ENCODE measurements at places on chromosomes 2 and 18.

DNA sequence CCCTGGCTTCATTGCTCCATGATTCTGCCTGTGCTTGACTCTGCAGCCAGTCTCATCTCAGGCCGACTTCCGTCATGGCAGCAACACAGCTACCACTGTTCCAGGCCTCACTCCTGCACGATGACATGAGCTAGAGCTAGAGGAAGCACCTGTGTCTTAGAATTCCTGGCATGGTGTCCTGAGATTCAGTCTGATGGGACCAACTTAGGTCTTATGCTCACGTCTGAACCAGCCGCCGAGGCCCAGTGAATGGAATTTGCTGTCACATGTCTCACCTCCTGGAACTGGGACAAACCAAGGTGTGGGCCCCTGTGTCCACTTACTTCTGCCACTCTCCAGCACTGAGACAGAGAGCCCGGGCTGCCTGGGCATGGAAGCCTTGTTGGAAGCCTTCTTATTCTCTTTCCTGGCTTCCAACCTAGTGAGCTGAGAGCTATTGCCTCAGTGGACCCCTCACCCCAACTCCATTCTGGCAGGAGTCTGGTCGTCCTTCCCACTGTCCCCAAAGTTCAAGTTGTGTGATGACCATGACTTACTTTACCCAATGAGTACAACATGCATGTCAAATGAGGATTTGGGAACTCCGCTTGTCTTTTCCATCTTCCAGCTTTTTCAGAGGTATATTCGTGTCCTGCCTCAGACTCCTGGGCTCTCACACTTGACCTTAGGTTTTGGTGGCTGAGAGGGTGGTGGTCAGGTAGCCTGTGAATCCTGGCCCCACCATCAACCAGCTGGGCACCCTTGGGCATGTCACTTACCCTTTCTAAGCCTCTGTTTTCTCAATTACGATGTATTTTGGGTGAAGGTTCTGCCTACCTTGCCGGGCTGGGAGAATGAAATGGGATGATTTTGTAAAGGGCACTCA, 39.1 kb upstream of the HS6ST1 start:
- DNase-seq = no peak

- no peak for DNase-seq
Observed at GRCh38 chr2:190350371-190350770, 7.0 kb downstream of the INPP1 start.

DNA sequence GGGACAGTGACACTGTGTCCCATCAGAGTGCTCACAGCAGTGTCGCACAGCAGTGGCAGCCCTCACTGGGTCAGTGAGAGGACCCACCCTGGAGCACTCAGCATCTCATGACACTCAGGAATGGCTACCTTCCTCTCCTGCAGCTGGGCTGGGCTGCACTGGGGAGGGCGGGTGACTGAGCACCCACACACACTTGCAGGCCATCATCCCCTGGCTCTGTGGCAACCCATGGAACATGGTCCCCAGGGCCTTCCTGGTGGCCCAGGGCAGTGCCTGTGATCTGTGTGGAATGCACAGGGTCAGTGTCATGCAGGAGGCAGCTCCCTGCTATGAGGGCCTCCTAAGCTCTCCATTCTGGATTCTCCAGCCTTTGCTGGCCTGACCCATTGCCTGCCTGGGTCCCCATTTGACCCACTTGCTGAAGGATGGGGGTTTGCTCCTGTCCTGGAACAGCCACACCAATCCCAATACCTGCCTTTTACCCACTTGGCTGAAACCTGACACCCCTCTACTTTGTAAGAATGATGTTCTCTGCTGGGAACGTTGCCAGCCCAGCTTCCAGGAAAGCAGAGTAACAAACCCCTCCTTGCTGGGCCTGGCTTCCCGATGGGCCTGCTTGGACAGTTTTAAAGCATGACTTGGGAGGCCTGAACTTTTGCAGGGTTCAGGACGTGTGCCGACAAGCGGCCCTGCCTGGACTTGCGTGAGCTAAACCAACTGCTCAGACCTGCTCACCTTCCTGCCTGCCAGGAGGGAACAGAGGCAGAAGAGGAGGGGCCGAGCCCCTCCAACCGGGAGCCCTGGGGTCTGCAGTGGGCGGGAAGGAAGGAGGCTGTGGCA, 13.7 kb downstream of the HS6ST1 start:
- DNase-seq = peak; percentile 96

GRCh38 chr2:170377500-170378207, 199.7 kb downstream of the MYO3B start:
- DNase-seq = no peak

DNA sequence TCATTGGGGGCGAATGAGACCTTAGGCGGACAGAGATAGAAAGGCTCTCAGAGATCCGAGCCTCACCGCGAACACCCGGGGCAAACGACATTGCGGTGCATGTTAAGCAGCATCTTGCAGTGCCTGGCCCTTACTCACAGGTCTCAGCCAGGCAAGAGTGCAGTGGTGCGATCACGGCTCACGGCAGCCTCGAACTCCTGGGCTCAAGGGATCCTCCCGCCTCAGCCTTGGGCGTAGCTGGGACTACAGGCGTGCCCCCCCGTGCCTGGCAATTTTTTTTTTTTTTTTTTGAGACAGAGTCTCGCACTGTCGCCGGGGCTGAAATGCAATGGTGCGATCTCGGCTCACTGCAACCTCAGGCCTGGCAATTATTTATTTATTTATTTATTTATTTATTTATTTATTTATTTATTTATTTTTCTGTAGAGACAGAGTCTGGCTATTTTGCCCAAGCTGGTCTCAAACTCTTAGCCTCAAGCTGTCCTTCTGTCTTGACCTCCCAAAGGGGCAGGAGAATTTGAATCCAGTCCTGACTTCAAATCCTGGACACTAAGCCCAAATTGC, 1.3 kb downstream of the LAMA3 start:
- DNase-seq = no peak

DNA sequence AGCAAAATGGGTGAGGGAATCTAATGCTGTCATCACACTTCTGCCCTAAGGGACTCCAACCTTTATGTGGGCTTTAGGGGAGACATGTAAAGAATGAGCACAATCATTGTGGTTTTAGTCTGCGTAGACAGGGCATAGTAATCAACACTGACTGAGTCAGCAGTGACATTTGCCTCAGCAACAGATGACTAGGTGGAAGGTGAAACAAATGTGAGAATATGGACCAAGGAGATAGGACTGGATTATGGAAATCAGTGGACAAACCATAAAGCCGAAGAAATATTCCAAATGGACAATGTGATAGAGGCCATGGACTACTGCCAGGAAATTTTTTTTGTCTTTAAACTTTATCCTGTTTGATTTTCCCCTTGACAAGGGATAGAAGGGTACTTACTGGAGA, 83.9 kb downstream of the PDK1 start:
- no peak for DNase-seq

GRCh38 chr2:64637931-64638330, 15.8 kb downstream of the SERTAD2 start:
- no peak for DNase-seq

- no peak for DNase-seq
Observed at GRCh38 chr2:143607231-143608062, 478.2 kb downstream of the ARHGAP15 start.

DNA sequence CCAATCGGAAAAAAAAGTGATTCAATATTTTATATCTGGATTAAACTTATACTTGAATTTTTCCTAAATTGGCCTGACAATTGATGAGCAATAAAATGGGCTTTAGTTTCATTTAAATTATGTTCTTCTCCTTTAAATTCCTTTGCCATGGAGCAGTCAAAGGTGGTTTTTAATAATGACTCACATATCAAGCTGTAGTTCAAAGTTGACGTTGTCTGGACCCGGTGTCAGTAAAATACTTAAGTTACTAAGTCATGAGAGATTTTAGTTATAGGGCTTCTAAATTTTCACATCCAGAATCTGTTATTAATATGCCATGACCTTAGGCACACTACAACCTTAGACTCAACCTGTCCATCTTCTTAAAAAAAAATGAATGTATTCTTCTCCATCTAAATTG, 62.5 kb downstream of the CDH2 start:
- DNase-seq = no peak

- no peak for DNase-seq
Observed at GRCh38 chr2:185388226-185388625, 350.4 kb upstream of the FSIP2 start.

DNA sequence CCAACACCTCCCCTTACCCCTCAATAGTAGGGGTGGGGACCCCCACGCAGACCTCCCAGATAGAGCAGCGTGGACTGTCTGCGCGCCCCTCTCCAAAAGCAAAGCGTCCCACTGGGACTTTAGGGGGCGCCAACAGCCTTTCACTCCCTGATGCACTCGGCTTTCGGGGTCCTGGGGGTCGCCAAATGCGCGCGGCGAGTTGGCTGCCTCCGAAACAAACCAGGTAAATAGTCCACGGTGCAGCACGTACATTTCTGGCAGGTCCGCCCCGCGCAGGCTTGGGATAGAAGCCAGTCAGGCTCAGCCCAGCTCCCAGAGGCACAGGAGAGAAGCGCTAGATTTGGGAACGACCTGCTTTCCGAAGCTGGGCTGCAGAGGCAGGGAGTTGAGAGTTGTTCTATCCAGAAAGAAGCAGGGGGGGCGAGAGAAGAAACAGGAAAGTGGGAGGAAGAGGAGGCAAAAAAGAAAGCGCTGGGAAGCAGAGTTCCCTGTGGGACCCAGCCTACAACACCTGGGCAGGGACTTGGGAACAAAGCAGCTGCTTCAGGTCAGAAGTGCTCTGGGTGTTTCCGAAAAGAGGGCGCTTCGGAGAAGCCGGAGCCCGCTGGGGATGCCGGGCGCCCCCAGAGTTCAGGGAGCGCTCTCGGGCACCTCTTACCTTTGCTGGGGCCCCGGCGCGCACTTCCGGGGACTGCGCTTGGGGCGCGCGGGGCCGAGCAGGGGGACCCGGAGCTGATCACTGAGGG, 544 bp downstream of the EVA1A start:
- DNase-seq = no peak

DNA sequence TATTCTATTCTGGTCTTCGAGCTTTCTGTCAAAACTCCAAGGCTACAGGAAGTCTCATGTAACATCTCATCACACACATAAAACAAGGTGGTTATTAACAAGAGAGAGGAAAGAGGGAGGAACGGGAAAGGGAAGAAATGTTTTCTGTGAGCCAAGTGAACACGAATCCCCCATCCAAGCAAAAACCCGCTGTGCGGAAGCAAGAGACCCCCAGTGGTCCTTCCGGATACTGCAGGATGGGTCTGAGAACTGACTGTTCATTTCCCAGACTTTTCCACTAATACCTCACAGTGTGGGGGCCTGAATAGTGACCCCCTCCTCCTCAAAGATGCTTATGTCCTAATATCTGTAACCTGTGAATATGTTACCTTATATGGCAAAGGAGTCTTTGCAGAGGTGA, 19.0 kb upstream of the DIPK1C start:
- DNase-seq = no peak

DNA sequence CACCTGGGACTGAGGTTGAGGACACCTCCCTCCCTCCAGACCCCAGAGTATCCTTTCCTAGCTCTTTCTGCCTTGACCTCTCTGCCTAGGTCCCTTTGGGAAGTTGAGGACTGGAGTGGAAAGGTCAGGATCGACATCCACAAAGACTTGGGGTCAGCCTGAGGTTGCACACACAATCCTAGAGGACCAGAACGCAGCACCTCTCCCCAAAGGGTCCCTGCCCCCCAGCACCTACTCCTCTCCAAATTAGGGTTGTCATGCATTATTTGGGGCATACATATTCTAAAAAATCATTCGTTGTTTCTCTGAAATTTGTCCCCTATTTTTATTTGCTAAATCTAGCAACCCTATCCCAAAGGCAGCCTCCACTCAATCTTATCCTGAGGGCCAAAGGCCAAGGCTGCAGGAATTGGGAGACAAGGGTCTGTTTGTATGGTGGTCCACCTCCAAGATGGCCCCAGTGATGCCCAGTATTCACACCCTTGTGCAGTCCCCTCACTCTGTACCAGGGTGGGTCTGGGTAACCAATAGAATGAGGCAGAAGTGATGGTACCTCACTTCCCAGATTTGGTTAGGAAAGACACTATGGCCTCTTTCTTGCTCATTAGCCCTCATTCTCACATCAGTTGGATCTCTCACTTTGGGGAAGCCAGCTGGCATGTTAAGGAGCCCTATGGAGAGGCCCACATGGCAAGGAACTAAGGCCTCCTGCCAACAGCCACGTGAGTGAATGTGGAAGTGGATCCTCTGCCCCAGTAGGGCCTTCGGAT, 3.5 kb upstream of the CHRNG start:
- peak; percentile 15 for DNase-seq

DNA sequence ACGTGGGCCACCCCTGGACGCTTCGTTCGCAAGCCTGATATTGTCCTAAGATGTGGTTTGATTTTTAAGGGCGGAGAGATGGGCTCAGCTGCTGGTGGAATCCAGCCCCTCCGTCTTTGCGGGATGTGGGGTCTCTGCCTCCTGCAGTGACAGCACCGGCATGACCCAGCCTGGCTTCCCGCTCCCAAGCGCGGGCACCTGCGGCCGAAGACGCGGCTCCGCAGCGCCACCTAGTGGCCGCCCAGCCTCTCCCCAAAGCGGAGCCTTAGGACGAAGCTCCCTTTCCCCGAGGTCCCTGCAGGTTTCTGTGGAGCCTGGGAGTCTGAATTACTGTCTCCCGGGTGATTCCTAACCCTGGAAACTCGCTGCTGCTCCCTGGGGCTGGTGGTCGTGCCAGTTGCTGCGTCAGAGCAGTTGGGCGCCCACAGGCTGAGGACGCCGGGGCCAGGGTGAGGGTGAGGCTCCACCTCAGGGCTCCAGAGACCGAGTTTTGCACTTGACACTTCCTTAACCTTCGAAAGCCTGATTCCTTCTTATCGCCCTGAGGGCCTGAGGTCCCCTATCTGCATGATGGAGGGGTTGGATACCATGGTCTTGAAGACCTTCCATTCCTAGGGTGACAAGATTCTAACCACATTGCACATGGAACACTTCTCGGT, 137.5 kb downstream of the TPO start:
- DNase-seq = peak; percentile 75

DNA sequence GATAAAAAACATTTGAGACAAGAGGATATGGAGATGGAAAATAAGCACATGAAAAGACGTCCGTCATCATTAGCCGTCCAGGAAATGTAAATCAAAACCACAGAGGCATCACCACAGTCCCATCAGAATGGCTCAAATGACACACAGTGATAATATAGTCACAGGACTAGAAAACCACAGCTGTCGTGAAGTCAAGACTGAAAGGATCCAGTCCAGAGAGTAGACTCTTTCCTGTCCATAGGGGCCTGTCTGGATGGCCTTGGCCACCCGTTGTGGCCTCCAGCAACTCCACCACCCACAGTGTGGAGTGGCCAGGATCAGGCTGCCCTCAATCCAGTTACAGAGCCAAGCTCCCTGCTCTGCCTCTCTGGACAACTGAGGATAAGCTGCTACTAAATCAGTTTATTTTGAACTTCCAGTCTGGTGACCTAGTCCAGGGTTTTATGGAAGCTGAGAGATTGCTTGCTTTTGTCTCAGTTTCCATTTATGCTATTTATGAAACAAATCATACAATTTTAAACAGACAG, 60.4 kb downstream of the RHOB start:
- DNase-seq = peak; percentile 68

GRCh38 chr2:42042631-42043355, 5.0 kb upstream of the PKDCC start:
- no peak for DNase-seq

- DNase-seq = no peak
Observed at GRCh38 chr2:123747326-123747725, 277.8 kb upstream of the CNTNAP5 start.

GRCh38 chr2:168717790-168718502, 84.5 kb upstream of the NOSTRIN start:
- DNase-seq = no peak

- no peak for DNase-seq
Observed at GRCh38 chr2:53422979-53423378, 344.6 kb upstream of the CHAC2 start.

GRCh38 chr2:161138429-161138828, 21.8 kb upstream of the TANK start:
- DNase-seq = no peak

All from sigmoid colon (tissue), 7 donors.